Cerebellar nuclear complex (tissue), 1 donor: ENCODE measurements at places on chromosomes 16 and 17.

- DNase-seq: no peak
Observed at GRCh38 chr16:60225541-60225940, 1491.4 kb upstream of the GOT2 start.

DNA sequence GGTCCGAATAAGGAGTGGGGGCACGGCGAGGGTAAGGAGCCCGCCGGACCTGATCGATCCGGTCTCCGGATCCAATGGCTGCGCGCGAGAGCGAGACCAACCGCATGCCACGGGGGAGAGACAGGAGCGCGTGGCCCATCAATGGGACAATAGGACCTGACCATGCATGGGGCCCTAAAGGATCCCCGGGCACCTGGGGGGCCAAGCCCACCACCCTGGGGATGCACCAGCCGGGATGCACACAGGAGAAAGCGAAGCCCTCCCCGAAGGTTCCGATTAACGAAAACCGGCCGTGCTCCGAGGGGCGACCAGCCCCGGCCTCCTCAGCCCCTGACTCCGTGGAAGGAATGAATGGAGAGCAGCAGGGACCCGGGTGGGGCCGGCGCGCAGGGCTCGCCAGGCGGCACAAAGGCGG lies 525 bp downstream of the JPT1 start:
- DNase-seq: no peak

DNA sequence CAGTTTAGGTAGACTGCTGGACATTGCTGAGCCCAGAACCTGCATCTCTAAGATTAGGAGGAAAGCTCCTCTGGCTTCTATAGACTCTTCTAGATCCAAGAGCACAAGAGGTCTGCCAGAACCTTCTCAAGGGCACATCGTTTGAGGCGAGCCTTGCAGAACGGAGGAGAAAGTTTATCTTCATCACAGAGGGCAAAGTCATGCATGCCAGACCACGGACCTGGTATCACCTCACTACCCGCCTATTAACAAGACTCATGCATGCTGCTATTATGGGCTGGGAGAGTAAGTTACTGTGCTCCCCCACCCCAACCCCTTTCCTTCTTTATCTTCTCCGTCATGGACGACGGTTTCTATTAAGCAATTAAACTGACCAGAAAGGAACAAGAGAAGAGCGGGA lies 23.3 kb downstream of the MYH11 start:
- DNase-seq: no peak

DNA sequence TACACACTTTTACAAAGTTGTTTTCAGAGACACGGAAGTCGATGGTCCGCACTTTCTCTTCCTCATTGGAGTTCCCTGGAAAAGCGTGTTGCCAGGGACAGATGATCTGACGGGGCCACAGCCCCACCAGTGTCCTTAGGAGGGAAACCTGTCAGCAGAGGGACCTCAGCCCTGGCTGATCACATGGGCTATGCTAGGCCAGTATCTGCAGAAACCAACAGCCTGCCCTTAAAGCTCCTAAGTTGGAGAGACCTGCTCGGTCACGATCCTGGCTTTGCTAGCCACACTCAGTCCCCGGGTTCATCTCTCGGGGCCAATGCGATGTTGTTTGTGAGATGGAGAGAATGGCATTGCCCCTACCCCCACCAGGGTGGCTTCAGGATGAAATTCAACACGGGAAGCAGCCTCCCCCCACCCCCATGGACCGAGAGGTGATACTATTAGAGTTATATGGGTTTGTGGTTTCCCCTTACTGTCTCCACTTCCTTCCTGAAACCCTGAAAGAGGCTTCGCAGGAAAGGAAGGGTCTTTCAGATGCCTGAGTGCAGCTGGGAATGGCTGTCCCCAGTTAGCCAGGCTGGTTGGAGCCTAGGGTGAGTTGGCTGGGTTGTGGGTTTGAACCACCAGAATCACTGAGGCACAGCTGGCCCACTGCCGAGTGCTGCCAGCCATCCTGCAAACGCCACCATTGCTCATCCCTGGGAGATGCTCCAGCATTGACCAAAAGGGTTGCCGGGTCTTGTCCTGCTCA lies 16.6 kb downstream of the RMI2 start:
- DNase-seq: no peak

- DNase-seq: no peak
Observed at GRCh38 chr16:73670836-73671820, 623.2 kb upstream of the ZFHX3 start.

DNA sequence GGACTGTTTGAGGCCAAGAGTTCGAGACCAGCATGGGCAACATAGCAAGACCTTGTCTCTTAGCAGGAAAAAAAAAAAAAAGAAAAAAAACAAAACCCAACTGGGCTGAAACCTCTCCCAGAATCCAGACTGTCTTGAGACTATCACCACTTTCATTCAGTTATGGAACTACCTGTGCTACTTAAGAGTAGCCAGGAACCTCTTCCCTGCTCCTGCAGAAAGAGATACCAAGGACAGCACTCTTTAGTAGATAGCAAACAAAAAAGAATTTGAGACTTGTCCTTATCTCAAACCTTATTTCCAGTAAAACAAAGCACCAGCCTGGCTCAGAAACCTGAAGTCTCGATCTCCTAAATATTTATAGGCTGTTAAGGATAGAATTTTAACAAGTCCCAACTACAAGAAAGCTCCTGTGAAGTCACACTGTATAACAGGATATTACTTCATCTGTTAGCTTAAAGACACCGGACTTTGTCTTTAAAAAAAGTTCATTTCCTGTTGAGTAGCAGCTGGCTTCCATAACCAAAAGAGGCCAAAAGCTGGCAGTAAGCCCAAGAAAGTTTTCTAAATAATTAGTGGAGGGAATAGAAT lies 5.1 kb downstream of the CDR2 start:
- DNase-seq: no peak

GRCh38 chr16:71230122-71230845 lies at the start of gene HYDIN:
Gene HYDIN, minus strand, starts transcription at chr16:71230722. Its CDS starts 43,827 bp downstream, at chr16:71186895.
- no peak for DNase-seq

DNA sequence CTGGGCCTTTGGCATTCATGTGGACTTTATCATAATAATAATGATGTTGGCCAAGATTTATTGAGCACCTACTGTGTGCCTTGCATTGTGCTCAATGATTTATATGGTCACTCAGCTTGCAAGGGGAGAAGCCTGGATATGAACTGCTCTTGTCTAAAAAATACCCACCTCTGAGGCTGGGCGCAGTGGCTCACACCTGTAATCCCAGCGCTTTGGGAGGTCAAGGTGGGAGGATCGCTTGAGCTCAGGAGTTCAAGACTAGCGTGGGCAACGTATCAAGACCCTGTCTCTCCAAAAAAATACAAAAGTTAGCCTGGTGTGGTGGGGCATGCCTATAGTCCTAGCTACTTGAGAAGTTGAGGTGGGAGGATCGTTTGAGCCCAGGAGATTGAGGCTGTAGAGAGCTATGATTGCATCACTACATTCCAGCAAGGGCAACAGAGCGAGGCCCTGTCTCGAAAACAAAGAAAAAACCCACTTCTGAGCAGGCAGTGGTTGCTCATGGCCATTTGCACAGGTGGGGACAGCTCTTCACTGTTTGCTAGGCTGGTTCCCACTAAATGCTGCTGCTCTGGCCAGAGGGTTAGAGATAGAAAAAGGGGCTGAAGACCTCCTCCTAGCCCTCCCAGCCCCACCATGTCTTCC lies 4.3 kb upstream of the ADGRG1 start:
- DNase-seq: no peak

GRCh38 chr16:74226338-74226954 lies 70.2 kb upstream of the PSMD7 start:
- no peak for DNase-seq

- no peak for DNase-seq
Observed at GRCh38 chr16:82094942-82095540, 60.0 kb downstream of the HSD17B2 start.

- DNase-seq: no peak
Observed at GRCh38 chr16:2902337-2903130, 9.2 kb upstream of the FLYWCH1 start.

- DNase-seq: no peak
Observed at GRCh38 chr17:39098588-39098987, 52.8 kb downstream of the PLXDC1 start.

- DNase-seq: no peak
Observed at GRCh38 chr16:84989749-84990620, 21.4 kb downstream of the ZDHHC7 start.

- no peak for DNase-seq
Observed at GRCh38 chr17:8101721-8102120, 14.2 kb upstream of the ALOX12B start.

DNA sequence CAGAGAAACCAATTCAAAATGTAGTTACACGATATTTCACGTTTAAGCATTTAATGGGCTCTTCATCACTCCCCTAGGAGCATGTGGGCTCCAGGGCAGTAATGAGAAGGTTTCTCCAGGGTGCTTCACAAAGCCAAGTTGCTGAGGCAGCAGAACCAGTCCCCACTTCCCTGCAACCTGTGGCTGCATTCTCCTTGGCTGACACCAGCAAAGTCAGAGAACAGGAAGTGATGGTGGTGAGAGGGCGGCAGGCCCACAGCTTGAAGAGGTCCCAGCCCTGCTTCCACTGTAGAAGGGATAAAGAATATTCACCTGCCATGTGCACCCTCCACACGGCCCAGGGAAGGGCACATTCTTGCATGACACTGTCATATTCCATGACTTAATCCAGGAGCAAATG lies 133.2 kb downstream of the CBLN1 start:
- no peak for DNase-seq

DNA sequence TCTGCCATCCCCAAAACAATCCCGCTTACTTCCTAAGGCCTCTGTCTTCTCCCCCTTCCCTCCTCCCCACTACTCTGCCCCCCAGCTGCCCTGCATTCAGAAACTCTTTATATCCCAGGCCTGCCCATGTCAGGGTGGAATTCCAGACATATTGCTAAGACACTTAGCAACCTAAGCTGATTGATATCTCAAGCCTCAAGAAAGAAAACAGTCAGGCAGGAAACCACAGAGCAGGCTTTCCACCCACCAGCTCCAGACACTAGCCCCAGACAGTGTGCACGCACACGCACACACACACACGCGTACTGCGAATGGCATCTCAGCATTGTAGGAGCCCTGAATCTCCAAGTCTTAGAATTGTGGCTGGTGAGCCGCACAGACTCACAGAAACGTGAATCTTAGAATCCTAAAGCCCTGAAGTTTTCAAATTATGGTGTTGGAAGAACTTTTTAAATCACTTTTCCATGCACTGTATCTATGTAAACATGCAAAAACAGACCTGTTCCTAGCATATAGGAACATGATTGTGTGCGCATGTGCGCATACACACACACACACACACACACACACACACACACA lies 8.8 kb upstream of the LPCAT2 start:
- DNase-seq: no peak
